SK-MEL-5 (cell line): ENCODE measurements at places on chromosomes 2 and 18. TPM values are rescaled to one million over a fixed set of nuclear protein-coding genes. Genes with fewer than 3 reads are reported as not detected.
A peak's percentile ranks its signal among the peaks of the same experiment; 100 is the strongest.

Gene ABCB6
- 43.7 and 50.7 TPM in 2 replicates for total RNA-seq

Gene TUBB8B
- 0.29 and 0.69 TPM in 2 replicates for total RNA-seq

Gene MARS2
- total RNA-seq: 11.4 and 12.3 TPM in 2 replicates

GRCh38 chr18:11304928-11305327 is 155.6 kb upstream of the PIEZO2 start:
- DNase-seq: peak; percentile 68

Gene SH3BP4
- 115 and 116 TPM in 2 replicates for total RNA-seq

Gene TMEM37
- total RNA-seq: not detected in 2 replicates

Gene ASB1
- total RNA-seq: 21.2 and 21.3 TPM in 2 replicates

- no peak for DNase-seq
Observed at GRCh38 chr2:132038179-132038882, 123.4 kb downstream of the ANKRD30BL start.

- DNase-seq: no peak
Observed at GRCh38 chr2:226037526-226037925, 638.0 kb downstream of the NYAP2 start.

DNA sequence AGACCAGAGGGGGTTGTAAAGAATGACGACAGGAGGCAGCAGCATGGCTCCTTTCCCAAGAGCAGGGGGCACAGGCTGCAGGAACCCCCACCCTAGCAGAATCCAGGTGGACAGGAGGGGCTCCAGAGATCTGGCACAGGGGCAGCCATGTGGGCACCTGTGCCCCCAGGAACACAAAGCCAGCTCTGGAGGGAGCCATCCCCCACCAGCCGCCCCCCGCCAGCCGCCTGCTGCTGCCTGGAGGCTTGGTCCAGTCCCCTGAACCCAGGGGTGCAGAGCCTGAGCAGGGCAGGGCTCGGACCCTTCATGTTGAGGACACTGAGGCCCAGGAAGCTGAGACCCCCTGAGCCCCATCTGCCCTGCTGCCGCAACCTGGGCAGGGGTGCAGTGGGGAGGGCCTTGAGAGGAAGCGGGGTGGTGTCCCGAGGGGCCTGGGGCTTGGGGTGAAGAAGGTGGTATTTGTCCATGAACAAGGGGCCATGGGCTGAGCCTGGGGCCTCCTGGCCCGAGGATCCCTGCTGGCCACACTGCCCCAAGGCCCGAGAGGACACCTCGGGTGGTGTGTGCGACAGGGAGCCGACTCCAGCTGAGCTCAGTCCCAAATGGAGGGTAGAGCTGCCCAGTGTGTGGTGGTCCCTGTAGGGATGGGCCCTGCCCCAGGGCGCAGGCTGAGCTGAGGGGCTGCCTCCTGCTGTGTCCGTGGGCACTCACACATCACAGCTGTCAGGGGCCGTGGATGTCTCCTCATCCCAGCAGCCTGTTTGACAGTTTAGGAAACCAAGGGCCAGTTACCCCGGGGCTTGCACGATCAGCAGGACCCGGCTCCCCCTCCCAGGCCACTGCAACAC is 39.8 kb upstream of the SNED1 start:
- DNase-seq: no peak

Gene TMSB10
- total RNA-seq: 2,807 and 3,205 TPM in 2 replicates

DNA sequence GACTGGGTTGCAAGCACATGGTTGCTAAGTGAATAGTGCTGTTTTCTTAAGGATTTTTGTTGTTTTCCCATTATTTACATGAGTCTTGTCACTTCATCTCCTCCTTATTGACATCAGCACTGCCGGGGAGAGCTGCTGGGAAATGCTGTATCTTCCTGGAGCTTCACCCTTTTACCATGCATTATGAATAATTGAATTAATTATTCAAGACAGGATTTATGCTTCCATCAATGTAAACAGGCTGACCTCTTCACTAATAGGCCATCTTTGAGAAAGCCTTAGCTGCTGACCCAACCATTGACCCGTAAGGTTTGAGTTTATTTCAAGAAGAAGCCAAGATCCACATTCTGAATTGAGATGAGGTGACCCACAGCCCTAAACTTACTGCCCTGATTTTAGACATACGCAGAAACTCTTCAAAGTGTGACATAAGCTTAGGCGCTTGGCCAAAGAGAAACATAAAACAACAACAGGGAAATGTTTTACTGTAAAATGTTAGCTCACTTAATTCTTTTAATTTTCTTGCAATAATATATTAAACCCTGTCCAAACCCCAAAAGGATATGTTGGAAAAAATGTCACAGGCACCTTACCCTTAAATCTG is 365.5 kb upstream of the SYT4 start:
- DNase-seq: no peak

DNA sequence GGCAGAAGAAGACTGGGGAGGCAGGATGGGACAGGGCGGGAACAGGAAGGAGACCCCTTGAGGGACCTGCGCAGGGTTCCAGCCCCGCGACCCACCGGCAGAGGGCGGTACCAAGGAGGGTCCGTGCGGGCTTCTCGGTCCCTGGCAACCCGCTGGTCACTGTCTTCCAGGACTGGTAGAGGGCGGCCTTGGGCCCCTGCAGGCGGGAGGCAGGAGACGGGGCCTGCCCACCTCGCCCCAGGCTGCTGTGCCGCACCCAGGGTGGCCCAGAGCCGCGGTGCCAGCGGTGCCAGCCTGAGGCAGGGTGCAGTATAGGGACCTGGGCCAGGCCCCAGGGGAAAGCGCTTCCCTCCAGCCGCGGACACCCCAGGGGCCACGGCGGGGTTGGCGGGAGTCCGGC is 34.5 kb downstream of the NEURL3 start:
- no peak for DNase-seq

Gene SIX3
- total RNA-seq: not detected in 2 replicates

Gene SERPINB11
- not detected in 2 replicates for total RNA-seq

DNA sequence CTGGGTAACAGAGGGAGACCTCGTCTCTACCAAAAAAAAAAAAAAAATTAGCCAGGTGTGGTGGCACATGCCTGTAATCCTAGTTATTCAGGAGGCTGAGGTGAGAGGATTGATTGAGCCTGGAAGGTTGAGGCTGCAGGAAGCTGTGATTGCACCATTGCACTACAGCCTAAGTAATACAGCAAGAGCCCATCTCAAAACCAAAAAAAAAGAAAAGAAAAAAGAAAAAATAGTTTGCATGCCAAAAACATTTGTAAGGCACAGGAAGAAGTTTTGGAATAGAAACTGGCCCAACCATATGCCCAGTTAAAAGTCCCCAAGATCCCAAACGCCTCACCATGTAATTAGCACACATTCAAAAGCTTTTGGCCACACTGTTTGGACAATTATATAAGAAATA is 13.4 kb upstream of the ACOXL start:
- DNase-seq: no peak

DNA sequence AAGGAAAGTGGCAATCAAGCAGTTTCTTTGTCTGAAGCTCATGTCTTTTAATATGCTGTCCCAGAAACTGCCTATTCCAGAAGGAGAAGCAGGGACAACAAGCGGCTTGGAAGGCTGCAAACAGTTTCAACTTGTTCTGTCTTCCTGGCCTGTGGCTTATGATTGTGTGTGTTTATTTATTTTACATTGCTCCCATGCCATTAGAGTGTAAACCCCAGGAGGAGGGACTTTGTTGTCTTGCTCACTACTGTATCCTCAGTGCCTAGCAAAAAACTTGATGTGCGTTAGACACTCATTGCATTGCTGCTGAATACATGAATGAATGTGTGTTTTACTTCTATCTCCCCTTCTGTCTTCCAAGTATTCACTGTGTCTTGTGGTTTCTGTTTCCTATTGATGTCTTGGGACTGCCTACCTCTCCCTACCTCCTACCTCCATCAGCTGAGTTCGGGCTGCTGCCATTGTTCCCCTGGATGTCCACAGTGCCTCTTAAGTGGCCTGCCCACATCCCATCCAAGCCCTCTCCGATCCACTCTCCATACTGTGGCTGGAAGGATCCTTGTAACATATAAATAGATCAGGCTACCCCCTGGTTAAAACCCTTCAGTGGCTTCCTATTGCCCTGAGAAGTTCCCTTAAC is 261.4 kb downstream of the DYSF start:
- DNase-seq: no peak

Gene PNPT1
- total RNA-seq: 60.7 and 63.1 TPM in 2 replicates

DNA sequence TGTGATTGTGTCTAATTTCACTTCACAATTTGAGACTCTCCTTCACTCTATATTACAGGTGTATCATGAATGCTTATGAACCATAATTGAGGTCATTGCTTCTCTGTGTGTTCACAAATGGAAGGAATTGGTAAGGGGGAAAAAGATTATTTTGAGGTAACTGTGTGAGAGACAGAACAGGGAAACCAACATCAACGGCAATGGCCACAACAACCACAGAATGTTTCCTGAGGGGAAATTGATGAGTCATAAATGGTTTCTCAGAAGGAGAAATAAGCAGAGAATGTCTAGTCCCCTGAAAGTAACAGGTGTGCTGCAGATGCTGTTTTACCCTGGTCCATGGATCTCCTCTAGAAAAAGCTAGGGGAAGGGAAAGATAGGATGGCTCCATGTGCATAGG is 361.2 kb upstream of the GALNT5 start:
- no peak for DNase-seq

- DNase-seq: no peak
Observed at GRCh38 chr2:64627860-64628841, 25.6 kb downstream of the SERTAD2 start.

DNA sequence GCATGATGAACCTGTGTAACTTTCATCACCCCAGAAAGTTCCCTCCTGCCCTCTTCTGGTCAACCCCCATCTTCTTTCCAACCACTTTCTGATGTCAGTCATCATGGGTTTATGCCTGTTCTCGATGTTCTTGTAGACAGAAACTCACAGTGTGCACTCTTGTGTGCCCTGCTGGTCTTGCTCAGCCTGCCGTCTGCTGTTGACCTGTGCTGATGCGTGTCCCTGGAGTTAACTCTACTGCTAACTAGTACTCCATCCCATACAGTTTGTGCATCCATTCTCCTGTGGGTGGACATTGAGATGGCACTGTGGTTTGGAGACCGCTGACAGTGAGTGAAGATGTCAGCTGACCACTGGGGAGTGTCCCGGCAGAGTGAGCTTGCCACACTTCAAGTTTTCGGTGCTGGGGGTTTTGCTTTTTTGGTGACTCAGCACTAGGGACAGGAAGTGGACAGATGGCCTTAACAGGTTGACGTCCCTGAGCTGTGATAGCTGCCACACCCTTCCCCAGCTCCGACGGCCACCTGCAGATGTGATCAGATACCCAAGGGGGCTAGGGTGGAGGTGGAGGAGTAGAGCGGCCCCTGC is 14.8 kb downstream of the KLHL29 start:
- DNase-seq: peak; percentile 16

DNA sequence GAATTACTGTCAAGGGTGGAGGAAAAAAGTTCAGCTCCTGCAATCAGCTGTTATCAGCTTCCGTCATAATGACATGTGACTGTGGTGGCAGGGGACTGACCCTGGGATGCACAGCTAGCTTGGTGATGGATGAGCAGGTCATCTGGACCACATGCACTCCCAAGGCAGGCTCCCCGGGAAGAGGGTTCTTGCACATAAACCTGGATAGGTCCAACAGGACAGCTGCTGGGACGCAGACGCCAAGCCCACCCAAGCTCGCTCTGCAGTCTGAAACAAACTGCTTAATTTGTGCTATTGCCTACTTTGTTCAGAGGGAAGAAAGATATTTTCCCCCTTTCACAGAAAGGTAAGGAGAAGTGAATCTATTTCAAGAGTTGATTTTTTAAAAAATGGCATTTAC is 30.2 kb downstream of the FAM178B start:
- no peak for DNase-seq

DNA sequence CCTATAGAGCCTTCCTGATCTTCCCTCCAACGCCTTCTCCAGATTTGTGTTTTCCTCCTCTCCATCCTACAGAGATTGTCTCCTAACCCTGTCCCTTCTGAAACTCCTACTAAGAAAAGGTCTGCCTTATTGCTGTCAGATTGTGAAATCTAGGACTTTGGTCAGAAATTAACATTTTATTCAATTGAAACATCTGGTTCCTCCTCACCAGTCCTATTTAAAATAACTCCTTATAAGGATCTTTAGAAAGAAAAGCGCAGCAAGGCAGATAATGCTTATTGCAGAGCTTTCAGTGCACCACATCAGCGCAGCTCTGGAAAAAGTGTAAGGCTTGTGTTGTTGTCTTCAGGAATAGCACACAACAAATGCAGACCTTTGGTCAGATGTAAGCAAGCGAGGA is 477.8 kb upstream of the CHST9 start:
- DNase-seq: no peak

DNA sequence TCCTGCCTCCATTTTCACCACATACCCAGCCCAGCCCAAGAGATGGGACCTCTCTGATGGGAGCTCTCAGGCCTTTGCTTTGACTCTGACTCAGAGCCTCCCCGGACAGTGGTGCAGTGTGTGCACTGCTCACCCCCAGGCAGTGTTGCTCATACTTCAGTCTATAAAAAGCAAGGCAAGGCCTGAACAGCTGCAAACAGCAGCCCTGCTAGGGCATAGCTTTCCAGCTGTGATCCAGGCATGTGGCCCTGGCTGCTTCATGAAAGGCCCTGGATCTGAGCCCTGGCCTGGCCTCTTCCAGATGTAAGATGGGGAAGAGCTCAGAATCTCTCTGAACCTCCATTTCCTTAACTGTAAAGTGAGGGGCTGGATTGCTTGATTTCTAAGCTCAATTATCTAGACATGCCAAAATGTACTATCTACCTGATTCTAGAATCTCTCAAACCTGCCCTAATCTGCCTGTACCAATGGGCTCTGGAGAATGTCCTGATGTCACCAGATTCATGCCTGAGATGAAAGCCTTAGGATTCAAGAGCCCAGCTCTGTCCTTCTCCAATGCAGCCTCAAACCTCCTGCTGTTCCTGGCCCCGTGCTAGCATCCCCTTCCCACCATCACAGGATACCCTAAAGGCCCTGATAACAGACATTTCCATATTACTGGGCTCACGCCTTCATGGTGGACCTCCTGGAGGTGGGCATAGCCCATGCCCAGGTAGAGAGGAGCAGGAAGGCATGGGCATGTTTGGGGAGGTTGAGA is 206.9 kb downstream of the ARL4C start:
- DNase-seq: peak; percentile 83

DNA sequence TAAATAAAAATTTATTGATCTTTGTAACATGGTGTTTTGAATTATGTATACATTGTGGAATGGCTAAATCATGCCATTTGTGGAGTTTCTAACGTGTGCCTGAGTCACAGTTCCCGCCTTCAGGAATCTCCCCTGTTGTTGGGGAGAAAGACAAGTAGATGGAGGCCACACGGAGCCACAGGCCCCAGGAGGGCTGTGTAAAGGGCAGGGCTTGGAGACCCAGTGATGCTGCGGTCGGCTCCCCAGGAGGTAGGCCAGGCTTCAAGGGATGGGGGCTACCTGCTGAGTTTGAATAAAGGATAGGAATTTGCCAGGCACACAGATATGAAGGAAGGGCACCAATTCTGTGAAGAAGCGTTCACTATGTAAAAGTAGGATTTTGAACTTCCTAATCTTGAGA is 257.1 kb downstream of the GBX2 start:
- no peak for DNase-seq

Gene FIGN
- total RNA-seq: 2.0 and 2.3 TPM in 2 replicates

Gene ALK
- total RNA-seq: 3.7 and 4.8 TPM in 2 replicates

Gene CSRNP3
- 0.32 and 0.45 TPM in 2 replicates for total RNA-seq

DNA sequence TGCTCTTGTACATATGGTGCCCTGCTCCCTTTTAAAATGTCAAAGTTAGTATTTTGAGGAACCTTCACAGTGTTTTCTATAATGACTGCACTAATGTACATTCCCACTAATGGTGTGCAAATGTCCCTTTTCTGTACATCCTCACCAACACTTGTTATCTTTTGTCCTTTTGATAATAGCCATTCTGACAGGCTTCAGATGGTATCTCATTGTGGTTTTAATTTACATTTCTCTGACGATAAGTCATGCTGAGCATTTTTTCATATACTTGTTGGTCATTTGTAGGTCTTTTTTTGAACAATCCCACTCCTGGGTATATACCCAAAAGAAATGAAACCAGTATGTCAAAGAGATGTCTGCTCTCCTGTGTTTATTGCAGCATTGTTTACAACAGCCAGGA is 268.3 kb downstream of the FBXO15 start:
- DNase-seq: no peak

Gene KCNG2
- not detected in 2 replicates for total RNA-seq
